ENCODE measurements at places on chromosomes 7 and 10.

- DNase-seq: no peak
Observed at GRCh38 chr7:121480058-121480457, 84.0 kb upstream of the FAM3C start.

GRCh38 chr7:117010375-117011133 is 57.3 kb downstream of the ST7 start:
- DNase-seq: no peak

DNA sequence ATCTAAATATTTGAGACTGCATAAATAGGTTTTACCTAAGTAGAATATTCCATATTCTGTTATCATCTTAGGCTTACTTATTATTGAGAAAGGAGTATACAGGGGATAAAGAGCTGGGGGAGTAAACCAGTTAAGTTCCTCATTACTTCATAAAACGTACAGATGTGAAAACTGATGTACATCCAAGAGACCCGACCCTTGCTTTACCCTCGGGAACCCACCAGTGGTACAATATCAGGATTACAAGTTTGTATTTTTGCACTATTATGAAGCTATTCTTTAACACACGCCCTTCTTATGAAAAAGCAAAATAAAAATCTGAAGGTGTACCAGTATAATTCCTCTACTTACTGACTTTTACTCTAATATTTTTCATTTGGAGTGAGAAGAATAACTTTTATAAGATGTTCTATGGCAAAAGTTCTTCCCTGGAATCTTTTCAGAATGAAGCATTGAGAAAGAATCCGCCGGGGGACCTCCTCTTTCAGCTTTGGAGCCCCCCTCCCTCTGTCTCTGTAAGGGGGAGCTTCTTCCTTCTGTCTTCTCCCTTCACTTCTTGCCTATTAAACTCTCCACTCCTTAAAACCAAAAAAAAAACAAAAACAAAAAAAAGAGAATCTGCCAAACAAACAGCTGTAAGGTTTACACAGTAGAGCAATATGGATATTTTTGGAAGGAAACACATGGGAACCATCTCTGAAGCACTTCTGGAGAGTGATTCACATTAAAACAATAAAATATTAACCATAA is 550.0 kb downstream of the TNS3 start:
- DNase-seq: peak; percentile 27

DNA sequence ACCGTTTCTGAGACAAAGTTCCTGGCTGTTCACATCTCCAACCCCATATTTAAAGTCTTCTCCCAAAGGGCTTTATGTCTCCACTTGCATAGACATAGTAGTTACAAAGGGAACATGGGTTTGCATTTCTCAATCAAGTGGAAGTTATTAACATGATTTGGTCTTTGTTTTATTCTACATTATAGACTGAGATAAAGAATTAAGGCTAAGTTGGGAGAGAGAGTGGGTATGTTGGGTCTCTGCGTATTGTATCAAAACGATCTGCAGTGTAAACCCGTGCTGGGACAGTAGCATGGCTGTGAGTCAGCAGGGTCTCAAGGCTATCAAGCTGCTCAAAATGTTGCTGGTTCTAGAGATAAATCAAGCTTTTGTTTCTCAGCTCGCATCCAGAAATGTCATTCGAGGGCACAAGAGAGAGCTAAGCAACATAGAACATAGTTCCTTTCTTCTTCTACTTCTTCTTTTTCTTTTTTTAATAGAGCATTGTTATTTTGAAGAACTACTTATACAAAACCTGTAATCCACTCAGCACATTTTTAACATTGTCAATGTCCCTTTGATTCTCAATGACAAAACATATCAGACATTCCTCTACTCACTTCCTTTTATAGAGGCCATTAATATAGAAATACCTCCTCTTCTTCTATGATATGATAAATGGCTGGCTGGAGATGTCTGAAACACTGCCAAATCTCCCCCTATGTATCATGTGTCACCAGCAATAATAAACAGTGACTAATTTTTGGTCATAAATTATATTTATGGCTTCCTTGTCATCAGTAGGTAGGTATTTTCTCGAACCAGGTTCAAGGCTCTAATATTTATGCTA is 34.5 kb upstream of the RHOBTB1 start:
- no peak for DNase-seq

GRCh38 chr7:36677769-36678437 is 46.4 kb downstream of the AOAH start:
- DNase-seq: no peak

DNA sequence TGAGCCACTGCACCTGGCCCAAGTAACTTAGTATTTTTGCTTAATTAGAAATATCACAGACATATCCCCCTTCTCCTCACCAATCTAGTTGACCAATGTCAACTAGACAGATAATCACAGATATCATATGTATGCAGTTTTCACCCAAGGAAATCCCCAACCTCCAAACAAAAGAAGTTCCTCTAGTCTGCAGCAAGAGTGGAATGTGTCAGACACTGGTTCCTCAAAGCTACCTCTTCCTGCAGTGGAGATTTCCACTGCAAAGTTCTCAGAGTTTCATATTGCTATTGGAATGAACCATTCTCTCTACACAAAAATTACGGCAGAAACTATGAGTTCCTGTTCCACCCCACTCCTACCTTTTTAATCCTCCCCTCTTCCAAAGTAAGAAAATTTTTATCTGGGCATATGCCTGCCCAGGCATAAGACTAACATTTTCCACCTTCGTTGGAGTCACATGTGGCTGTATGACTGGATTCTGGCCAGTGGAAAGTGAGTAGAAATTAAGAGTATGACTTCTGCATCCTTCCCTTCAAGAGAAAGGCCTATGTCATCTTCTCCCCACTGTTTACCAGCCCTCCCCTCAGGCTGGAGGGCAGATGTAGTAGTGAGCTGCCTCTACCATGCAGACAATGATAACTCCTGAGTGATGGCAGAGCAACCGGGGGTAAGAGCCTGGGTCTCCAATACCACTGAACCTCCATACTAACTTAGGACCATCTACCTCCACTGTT is 103.0 kb downstream of the MYOF start:
- peak; percentile 11 for DNase-seq

DNA sequence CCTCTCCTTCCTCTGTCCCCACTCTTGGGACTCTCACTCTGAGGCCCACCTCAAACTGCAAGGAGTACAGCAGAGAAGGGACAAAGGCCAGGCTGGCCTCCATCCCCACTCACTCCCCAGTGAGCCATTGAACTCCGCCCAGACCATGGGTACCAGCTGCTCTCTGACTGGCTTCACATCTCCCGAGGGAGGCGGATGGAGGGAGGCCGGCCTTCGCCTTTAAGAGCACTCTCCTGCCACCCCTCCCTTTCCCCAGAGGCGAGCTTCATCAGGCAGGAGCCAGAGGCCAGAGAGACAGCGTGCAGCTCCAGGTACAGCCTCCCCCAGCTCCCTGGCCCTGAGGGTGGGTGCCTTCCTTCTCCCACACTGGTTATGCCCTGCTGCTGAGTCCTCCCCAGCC is 1.8 kb upstream of the LDB3 start:
- no peak for DNase-seq

DNA sequence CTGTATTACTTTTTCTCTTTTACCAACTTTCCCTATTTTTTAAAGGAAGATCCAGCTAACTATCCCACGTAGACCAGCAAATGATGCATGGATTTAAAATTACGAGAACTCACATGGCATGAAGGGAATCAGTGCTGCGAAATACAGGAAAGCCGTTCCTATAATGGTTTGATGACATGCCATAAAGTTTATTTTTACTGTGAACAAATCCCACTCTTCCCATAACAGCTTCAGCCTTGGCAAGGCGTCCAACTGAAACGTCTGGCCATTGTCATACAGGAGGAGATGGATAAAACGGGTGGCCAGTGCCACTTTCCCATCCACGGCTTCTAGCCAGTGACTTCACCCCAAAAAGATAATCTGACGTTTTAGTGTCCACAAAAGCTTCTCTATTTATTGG is 106.2 kb upstream of the DDC start:
- no peak for DNase-seq

DNA sequence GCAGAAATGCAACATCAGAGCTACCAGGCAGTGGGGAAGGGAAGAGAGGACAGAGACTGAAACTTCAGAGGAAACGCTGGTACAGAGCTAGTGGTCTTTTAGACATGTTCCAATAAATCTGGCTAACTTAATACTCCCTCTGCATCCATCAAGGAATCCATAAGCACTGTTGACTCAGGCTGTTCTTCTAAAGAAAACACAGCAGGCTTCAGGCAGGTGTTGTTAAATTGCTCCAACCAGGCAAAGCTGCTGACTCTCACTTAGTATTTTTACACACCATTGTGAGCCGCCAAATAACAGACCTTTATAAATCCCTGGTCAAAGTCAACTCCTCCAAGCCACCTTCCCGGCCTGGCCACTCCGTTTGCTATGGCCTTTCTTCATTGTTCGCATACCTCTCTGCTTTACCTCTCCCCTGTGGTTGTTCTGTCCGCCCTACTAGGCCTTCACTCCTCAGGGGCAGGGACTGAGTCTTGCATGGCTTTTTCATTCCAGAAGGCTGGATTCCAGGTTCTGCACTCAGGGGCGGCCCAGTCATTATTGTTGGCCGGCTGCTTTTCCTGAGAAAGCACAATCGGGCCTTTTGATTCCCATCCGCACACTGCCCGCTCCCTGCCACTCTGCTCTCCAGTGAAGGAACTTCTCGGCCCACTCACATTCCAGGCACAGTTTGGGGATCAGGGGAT is 18.4 kb downstream of the CREB3L2 start:
- no peak for DNase-seq

DNA sequence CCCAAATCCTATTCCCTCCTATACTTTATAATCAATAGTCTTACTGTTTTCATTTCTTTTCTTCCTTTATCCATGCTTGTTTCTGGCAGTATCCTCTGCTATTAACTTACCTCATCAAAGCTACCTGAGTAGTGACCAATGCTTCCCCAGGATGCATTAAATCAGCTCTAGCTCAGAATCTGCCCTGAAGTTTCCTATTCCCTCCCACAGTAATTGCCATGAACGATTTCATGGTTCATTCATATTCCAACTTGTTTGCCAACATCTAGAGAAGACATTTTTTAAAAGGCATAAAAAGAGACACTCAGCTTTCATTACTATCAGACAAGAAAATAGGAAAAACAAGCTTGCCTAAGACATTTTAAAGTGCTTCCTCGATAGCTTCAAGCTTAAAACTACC is 42.3 kb downstream of the COA1 start:
- DNase-seq: no peak

DNA sequence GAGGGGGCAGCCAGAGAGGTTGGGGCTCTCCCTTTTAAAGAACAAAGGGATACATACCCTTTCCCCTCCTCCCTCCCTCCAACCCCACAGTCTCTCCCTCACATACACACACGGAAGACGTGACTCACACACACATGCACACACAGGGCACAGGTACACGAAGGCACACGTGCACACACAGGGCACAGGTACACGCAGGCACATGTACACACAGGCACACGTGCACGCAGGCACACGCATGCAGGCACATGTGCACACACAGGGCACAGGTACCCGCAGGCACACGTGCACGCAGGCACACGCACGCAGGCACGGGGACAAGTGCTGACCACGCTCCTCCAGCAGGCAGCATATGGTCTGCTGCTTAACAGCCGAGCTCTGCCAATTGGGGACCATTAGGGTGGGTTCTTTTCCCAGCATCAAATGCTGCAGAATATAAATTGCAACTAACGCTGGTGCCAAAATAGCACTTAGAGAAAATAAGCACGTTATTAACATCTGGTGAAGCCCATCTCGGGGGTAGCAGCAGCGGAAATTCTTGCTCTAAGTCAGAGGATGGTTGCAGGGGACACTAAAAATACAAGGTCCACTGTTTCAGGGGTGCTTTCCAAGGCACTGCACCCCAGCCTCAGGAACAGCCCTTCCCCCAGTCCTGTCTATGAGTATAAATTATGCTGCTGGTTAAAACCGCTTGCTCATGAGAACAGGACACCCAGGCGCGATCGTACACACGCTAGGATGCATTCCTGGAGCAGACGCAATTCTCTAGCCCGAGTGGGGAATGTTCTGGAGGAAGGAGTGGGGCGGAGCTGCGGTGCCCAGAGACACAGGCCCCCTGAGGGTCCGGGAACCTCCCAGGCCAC is 55.2 kb upstream of the TNRC18 start:
- DNase-seq: no peak

DNA sequence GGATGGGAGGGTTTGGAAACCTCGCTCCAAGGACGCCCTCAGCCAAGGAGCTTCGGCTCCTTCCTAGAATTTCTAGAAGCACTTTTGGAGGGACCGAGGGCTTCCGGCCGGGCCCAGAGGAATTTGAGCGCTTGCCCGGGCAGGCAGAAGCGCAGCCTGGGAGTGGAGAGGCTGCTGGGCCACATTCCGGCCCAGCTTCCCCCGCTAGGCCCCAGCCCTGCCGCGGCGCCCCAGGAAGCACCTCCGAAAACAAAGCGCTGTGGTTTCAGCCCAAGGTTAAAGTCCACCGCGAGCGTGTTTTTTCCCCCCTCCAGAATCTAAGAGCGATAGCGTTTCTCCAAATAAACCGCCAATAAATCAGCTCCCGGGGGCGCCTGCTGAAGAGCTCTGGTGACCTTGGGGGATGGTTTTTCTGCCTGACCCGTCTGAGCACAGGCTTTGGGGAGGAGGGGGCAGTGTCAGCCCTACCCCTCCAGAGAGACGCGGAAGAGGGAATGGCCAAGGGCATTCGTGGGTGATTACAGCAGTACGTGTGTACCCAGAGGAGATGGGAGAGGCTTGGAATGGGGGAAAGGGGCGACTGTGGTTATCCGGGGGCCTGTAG is 5.7 kb upstream of the TNRC18 start:
- no peak for DNase-seq

DNA sequence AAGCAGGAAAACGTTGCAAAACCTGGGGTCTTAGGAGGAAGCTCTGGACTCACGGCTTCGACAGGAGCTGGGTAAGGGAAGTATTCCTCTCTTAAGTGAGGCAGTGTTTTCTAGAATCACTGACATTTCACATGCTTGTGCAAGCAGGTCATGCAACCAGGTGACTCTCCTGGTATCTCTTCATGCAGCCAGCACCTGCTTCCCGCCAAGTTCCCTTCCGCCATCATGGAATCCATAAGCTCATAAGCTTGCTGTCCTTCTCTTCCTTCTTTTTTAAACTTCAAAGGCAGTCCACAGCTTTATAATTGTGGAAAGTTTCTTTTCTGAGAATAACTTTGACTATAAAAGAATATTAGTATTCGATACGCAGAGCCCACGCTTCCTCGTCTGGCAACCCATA is 256.1 kb downstream of the TCERG1L start:
- no peak for DNase-seq

DNA sequence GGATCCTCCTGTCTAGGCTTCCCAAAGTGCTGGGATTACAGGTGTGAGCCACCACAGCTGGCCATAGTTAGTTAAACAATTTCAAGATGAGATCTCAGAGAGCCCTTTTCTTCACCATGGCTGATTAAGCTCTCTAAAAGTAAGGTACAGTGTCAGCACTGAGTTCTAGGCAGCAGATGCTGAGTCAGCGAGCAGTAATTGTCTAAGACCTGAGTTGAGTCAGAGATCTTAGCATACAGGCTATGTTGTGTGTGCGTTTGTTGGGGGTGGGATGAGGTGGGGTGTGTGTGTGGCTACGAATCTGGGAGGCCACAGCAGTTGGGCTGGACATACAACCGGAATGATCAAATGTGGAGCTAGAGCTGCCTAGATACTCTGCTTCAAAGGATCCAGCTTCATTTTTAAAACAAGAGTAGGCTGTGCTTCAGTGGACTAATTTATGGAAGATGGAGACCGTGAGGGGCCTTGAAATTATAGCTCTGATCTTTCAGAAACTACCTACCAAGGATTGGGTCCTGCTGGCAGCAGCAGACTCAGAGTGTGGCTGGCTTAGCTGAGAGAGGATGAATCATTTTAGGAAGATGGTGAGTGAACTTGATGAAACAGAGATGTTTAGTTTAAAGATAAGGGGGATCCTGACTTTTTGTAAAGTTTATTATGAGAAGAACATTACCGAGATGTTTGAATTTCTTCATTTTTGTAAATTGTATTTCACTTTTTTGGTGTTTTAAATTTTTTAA is 17.5 kb upstream of the MTPN start:
- no peak for DNase-seq
